NAMALWA (cell line): ENCODE measurements at places on chromosomes 4 and X.

DNA sequence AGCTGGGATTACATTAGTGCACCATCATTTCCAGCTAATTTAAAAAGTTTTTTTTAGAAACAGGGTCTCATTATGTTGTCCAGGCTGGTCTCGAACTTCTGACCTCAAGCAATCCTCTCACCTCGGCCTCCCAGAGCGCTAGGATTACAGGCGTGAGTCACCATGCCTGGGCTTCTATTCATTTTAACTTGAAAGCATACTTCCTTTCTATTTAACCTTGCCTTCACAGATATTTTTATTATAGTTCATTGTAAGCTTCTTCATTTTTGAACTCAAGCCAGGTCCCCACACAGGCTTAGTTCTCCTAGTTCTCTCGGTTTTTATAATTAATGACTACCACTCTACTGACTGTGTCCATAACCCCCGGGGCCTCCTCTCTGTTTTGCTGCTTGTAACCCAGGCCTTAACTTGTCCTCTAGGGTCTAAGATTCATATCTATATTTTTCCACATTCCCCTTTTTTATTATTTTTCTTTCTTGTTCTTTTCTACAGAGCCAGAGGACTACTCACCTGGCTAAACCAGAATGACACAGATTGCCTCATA is 50.7 kb downstream of the SNX12 start:
- DNase-seq = no peak

- DNase-seq = no peak
These were observed 87.6 kb downstream of the GAB1 start for GRCh38 chr4:143424276-143424675.

DNA sequence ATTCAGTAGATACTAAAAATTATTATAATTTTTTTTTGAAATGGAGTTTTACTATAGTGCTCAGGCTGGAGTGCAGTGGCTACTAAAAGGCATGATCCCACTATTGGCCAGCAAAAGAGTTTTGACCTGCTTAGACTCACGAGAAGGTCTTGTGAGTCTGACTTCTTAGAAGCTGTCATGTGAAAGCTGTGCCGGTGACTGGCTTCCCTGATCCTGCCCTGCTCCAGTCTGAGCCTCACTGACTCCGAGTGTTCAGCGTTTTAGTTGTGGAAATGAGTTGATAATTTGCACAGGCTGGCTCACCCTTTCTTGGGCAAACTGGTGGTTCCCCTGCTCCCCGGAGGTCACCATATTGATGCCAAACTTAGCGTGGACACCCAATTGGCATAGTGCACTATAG is 16.4 kb upstream of the CXCL8 start:
- no peak for DNase-seq

GRCh38 chr4:3387943-3388361 is 53.8 kb upstream of the HGFAC start:
- DNase-seq = no peak

GRCh38 chr4:31545330-31545729 is 825.2 kb downstream of the PCDH7 start:
- no peak for DNase-seq

- DNase-seq = no peak
These were observed 21.8 kb downstream of the NR3C2 start for GRCh38 chr4:148420397-148420796.

DNA sequence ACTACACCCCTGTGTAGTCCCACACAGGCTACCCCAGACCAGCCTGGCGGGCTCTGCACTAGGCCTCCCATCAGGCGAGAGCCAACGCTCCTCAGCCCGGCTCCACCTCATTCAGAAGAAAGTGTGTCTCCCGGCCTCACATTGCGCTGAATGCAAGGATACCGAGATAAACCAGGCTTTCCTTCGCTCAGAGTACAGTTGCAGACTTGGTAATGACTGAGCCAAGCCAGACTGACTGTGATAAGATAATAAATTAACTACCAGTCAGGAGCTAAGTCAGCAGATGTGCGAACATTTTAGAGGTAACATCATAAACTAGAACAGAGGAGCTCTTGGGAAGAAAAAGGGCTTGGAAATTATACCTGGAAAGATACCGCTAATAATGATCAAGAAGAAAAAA is 397.6 kb downstream of the TRIML1 start:
- no peak for DNase-seq

DNA sequence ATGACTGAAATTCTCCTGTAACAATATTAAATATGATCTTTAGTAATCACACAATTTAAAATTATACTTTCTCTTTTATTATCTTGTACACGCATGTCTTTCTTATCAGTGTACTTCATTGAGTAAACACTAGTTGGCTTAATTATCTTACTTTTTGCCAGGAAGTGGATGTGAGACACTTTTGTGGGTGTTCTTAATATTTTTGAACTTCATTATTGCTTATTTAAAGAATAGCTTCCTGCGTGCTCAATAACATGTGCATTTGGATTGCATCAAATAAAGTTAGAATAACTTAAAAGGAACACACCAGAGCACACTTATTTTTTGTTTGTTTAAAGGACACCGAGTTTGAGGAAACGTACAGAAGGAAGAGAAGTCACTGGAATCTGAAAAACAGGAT is 128.5 kb upstream of the VEGFC start:
- no peak for DNase-seq
